ENCODE measurements at places on chromosomes 11 and 22.

DNA sequence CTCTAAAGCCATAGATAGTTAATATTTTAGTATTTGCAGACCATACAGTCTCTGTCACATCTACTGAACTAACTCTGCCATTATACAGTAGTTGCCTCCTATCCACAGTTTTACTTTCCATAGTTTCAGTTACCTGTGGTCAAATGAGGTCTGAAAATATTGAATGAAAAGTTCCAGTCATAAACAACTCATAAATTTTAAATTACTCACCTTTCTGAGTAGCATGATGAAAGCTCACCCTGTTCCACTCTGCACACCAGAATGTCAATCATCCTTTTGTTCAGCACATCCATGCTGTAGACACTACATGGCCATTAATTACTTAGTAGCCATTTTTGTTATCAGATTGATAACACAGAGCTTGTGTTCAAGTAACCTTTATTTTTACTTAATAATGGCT lies 51.7 kb upstream of the ME3 start:
- DNase-seq = no peak

- no peak for DNase-seq
Observed at GRCh38 chr11:122869622-122870021, 12.9 kb upstream of the JHY start.

- no peak for DNase-seq
Observed at GRCh38 chr22:40544758-40545157, 91.8 kb downstream of the MRTFA start.

DNA sequence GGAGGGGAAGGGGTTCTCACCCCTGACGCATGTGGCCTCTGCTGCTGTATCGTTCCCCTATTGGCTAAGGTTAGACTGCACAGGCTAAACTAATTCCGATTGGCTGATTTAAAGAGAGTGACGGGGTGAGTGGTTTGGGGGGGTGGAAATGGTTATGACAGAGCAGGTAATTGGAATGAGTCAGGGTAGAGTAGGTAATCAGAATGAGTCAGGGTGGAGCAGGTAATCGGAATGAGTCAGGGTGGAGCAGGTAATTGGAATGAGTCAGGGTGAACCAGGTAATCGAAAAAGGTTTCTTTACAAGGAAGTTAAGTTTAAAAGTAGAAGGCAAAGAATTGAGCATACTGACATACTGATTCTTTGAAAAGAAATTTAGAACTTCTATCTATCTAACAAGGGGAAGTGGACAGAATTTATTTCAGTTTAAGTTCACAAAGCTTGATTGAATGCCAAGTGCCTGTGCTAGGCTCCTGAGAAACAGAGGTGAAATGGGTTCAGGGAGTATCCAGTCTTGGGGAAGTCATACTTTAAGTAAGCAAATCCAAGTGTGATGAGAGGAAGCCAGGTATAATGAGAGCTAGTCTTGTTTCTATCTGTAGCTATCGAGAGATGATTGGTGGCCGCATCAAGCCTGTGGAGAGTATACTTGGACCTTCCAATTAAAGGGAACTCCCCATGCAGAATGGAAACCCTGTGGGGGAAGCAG lies 58.0 kb downstream of the C11orf91 start:
- DNase-seq = no peak

DNA sequence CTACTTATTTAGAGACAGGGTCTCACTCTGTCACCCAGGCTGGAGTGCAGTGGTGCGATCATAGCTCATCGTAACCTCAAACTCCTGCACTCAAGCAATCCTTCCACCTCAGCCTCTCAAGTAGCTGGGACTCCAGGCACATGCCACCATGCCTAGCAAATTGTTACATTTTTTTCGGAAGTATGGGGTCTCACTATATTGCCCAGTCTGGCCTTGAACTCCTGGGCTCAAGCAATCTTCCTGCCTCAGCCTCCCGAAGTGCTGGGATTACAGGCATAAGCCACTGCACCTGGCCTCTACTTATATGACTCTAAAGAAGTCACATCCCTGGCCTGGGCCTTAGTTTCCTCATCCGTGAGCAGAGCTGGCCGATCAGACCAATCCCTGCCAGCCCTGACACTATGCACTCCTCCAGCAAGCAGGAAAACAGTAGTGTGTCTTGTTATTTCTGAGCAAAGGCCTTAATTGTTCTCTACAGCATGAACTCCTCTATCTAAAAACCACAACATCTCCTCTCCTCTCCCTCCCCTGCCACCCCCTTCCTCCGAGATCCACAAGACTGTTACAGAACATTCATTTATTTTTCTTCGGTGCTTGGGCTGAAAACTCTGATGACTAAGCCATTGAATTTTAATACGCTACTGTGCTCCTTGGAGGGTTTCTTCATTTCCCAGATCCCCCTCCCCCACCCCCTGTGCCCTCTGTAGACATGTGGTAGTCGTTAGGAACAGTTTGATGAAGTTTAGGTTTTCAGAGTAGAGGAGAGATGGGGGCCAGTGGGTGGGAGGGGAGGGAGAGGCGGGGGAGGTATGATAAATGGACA lies 91.5 kb downstream of the ABTB2 start:
- no peak for DNase-seq

- no peak for DNase-seq
Observed at GRCh38 chr11:76048763-76049162, 157.5 kb downstream of the WNT11 start.

DNA sequence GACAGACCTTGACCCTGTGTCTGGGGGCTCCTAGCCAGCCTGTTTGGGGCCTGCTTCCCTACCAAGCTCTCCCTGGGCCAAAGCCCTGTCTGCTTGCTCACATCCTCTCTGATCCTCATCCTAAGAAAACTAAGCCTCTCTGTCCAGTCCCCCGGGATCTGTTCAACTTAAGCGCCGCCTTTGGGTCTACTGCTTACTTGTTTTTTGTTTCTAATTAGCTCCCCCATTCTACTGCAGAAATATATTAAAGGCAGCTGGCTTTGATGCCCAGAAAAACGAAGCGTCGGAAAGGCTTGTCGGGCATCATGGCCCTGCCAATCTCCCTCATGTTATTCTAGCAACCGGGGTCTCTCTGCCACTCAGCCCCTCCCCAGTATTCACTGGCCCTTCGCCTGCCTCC lies 3.4 kb downstream of the DSCAML1 start:
- no peak for DNase-seq

DNA sequence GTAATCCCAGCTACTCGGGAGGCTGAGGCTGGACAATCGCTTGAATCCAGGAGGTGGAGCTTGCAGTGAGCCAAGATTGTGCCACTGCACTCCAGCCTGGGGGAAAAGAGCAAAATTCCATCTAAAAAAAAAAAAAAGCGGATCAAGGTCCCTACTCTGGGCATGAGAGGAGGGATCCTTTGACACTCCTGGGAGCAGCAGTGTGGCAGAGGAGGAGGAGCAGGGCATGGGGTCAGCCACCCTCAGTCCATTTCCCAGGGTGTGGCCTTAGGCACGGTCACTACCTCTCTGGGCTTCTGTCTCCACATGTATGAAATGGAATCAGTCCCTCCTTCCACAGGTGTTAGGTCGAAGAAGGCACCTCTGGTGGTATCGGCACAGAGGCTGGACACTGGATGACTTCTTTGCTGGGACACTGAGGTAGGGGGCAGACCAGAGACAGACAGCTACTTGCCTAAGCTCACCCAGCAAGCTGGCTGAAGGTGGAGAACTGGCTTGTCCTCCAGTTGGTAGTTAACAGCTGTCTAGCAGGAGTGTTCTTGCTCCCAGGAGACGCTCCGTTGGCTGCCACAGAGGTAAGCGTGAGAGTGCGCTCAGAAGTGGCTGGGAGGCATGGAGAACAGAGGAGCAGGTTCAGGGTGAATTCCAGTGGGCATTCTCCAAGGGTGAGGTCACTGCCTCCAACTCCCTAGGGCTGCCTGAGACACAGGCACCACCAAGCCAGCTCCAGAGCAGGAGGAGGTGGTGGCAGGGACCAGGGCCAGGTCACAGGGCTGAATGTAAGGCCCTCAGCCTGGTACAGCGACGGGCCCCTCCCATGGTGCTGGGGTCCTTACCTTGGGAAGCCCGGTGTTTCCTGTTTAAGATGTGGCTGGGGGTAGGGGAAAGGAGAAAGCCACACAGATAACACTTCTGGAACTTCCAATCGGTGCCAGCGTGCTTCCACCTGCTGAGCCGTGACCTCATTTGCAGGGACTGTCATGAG lies 19.5 kb downstream of the TXN2 start:
- no peak for DNase-seq

DNA sequence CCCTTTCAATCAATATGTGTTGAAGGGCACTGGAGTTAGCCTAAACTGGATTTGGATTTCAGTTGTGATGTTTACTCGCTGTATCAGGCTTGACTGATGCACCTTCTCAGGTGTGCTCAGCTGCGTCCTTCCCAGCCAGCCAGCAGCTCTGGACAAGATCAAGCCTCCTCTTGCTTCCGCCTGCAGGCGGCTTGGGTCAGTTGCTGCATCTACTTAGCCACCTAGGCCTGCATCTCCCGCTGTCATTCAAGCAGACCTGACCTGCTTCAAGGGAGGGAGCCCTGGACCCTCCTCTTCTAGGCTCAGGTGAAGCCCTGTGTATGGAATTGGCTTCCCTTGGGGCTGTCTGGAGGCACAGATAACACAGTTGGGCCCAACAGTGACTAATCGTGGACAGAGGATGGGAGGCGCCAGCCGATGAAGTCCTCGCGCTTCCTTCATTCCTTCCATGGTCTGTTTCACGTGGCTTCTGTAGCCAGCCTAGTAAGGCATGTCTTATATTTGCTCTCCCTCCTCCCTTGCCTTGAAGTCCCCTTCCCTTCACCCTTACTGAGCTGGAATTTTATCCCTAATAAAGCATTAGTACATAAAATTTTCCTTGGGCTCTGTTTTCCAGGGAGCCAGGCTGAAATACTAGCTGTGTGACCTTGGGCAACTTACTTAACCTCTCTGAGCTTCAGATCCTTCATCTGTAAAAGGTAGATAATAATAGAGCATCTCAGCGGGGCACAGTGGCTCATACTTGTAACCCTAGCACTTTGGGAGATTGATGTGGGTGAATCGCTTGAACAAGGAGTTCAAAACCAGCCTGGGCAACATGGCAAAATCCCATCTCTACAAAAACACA lies 2.1 kb upstream of the LHFPL7 start:
- no peak for DNase-seq

DNA sequence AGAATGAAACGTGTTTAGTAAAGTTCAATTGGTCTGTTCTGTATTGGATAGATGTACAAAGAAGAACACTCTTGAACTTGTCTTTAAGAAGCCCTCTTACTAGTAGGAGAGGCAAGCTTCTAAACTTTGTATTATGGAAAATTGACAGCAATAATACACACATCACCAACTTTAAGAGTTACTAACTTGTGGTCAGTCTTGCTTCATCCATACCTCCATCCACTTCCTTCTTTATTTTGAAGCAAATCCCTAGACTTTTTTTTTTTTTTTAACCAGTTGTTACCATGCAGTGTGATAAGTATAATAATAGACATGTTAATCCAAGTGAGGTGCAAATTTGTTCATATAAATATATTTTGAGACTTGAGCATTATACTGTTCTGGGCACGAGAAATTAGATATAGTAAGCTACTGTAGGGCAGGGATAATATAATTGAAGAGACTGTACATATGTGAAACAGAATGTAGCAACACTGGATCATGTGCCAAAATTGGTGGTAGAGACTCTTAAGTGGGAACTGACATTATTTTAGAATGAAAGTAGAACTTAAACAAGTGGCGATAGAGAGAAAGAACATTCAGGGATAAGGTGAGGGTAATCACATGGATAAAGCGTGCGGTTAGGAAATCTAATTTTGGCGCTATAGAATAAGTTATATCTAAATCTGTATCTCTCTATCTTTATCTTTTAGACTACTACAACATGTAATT lies 6.5 kb downstream of the FAR1 start:
- DNase-seq = no peak

- no peak for DNase-seq
Observed at GRCh38 chr22:20584029-20584871, 76.8 kb downstream of the MED15 start.

- DNase-seq = no peak
Observed at GRCh38 chr11:57047610-57048009, 58.9 kb downstream of the OR5AK2 start.

- no peak for DNase-seq
Observed at GRCh38 chr22:36144886-36145541, 15.5 kb downstream of the APOL3 start.

DNA sequence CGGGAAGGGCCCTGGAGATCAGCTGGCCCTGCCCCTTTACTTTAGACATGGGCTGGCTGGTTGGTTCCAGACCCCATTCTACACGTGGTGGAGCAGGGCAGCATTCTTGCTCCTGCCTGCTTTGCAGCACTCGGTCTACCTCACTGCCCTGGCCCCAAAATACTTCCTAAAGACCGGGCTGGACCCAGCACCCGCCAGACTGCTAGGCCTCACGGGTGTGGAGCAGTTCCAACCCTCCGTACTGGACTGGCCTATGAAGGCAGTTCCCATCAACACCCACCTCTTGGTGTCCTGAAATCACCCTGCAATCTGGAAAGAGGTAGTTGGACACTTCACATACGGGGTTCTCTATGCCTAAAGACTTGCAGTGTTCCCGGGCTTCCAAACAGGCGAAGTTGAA lies 6.4 kb downstream of the MCAT start:
- DNase-seq = no peak

DNA sequence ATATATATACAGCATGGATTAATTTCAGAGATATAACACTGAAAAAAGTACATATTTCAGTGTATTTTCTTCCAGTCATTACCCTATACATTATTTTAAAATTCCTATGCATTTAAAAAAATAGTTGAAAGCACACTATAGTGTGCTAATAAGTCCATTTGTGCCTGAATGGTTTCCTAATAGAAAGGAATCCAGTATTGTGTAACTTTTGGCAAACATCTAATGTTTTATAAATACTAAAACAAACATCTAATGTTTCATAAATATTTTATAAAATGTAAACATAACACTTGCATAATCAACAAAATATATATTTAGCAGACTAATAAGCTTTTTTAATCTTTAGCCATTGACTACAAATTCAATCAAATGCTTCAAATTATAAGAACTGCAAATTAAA lies 126.6 kb upstream of the FIBIN start:
- no peak for DNase-seq

GRCh38 chr22:40432157-40432556 lies 61.8 kb downstream of the SGSM3 start:
- DNase-seq = no peak

Data from GM18507 (cell line).